AG04450 (cell line): ENCODE measurements at places on chromosomes 1 and 21.

DNA sequence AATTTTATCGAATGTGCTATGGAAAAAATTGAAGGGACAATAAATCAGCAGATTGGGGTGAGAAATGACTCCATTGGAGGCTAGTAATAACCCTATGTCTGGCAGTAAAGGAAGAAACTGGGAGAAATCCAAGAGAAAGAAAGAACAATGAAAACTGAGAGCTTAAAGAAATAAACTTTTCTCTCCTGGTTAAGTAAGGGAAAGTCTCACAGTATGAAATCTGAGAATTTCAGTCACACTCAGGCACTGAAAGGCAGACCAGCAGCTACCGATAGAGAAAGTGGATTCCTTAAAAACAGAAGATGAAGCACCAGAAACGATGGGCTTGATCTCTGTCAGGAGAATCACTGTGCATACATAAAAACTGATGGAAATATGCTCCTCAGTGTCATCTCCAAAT is 404.2 kb downstream of the PLPP3 start:
- DNase-seq = no peak

- no peak for DNase-seq
These were observed 302.6 kb upstream of the C1orf87 start for GRCh38 chr1:60376196-60376595.

- no peak for DNase-seq
These were observed 187.3 kb downstream of the AK5 start for GRCh38 chr1:77468949-77469710.

- DNase-seq = no peak
These were observed 576.6 kb downstream of the ADGRL2 start for GRCh38 chr1:82377201-82377884.

DNA sequence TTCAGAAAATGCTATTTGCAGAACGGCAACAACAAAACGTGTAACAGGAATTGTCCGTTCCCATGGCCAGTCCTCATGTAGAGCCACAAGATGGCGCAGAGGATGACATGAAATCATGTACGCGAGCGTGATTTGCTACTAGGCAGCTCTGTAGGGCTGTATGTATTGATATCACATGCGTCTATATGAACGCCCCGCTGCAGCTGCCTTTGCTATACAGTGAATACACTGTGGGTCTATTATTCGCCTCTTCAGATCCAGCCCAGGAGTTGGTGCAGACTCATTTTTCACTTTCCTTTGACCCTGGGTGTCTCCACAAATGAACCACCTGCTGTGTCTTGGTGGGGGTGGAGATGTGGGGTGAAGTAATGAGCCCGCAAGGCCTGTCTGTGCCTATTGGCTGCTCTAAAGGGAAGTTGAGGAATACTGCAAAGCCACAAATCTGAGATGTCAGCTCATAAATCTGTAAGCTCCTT is 361.5 kb downstream of the KIF26B start:
- DNase-seq = peak; percentile 38

GRCh38 chr1:93907718-93908117 is 1.5 kb downstream of the GCLM start:
- peak; percentile 16 for DNase-seq

- no peak for DNase-seq
These were observed 30.4 kb upstream of the ZFYVE9 start for GRCh38 chr1:52111492-52111891.

DNA sequence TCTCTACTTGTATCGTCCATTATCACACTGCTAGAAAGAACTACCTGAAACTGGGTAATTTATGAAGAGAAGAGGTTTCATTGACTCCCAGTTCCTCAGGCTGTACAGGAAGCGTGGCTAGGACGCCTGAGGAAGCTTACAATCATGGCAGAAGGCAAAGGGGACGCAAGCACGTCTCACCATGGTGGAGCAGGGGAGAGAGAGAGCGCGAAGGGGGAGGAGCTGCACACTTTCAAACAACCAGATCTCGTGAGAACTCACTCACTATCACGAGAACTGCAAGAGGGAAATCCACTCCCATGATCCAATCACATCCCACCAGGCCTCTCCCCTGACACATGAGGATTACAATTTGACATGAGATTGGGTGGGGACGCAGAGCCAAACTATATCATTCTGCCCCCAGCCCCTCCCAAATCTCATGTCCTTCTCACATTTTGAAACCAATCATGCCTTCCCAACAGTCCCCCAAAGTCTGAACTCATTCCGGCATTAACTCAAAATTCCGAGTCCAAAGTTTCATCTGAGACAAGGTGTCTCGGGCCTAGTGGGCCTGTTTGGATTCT is 8.0 kb downstream of the MMEL1 start:
- DNase-seq = no peak

GRCh38 chr1:89550995-89551394 is 26.4 kb downstream of the LRRC8B start:
- DNase-seq = no peak

GRCh38 chr1:115813727-115814126 is 27.2 kb downstream of the NHLH2 start:
- no peak for DNase-seq

- DNase-seq = no peak
These were observed 152.8 kb downstream of the GRIK3 start for GRCh38 chr1:36881541-36881940.

DNA sequence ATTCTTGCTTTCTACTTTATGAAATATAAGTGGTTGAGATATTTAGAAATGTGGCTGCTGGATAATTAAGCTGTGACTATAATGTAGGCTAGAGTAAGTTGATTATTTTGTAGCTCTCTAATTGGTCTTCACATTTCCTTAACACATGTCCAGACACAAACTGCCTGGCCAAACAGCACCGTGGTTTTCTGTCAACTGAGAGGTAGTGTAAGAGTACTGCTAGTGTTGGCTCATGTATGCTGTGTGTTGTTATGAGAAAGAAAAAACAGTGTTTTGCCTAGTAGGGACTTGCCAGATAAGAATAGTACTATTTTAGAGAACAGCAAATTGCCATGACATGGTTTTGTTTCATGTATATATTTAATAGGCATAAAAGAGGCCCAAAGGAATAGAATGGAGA is 37.1 kb downstream of the TMED5 start:
- no peak for DNase-seq

DNA sequence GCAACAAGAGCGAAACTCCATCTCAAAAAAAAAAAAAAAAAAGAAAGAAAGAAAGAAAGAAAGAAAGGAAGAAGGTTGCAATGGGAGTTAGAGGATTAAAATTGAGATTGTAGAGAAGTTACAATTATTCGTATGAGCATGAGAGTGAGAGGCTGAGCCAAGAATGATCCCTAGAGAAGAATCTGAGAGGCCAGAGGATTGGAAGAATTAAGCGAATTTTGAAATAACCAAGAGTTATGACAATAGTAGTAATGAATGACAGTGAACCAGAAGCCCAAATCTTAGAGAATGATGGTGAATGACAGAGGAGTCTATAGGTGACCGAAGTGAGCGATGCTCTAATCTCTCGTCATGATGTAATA is 369 bp upstream of the ZYG11B start:
- DNase-seq = no peak
